NCI-H1436 (cell line): ENCODE measurements at places on chromosomes 5 and 9.

DNA sequence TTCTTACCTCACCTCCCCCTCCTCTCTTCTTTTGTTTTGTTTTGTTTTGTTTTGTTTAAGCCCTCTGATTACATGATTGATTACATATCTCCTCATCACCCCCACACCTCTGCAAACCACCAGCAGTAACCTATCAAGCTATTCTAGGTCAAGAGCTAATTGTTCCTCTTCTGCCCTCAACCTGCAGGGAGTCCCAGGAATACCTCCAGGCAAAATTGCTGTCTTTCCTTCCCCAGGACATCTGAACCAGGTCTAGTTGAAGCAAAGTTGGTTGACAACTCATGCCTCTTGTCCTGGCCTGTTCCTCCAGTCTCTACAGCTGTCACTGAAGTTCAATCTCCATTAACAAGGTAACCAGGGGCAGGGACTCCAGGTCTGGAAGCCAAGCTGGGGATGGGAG lies 80.0 kb upstream of the PTGER4 start:
- DNase-seq = no peak

GRCh38 chr5:134975843-134976242 lies 8.1 kb downstream of the CATSPER3 start:
- no peak for DNase-seq

DNA sequence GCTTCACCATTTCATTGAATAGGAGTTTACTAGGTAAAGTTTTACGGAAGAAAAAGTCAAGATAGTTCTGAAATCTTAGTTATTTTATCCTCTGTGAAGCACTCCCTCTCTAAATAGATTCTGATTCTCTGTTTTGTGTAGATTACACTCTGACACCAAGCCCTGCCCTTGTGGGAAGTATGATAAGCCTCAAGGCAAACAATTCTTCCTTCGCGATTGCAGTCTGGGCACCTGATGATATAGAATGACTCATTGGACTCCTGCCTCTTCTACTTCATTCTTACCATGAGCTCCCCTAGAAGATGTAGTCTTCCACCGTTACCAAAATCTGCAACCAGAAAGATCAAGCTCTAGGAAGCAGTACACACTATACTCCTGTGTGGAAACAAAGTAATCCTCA lies 626.9 kb upstream of the PTGER4 start:
- no peak for DNase-seq

DNA sequence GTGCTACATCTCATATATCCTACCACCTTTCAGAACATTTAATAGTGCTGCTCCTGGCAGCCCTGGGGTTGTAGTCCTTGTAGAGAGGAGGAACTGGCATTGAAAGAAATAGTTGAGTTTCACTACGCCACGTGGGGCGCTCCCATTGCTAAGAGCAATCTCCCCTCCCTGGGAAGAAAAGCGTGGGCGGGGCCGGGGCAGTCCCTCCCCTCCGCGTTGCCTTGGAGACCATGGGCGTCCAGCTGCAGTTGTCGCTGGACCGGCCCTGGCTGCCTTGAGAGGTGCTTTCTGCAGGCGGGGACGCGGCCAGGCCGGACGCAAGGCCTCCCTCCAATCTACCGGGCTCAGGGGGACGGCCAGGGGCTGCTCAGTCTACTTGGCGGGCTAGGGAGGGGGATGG lies 368 bp upstream of the CCDC180 start:
- DNase-seq = no peak

DNA sequence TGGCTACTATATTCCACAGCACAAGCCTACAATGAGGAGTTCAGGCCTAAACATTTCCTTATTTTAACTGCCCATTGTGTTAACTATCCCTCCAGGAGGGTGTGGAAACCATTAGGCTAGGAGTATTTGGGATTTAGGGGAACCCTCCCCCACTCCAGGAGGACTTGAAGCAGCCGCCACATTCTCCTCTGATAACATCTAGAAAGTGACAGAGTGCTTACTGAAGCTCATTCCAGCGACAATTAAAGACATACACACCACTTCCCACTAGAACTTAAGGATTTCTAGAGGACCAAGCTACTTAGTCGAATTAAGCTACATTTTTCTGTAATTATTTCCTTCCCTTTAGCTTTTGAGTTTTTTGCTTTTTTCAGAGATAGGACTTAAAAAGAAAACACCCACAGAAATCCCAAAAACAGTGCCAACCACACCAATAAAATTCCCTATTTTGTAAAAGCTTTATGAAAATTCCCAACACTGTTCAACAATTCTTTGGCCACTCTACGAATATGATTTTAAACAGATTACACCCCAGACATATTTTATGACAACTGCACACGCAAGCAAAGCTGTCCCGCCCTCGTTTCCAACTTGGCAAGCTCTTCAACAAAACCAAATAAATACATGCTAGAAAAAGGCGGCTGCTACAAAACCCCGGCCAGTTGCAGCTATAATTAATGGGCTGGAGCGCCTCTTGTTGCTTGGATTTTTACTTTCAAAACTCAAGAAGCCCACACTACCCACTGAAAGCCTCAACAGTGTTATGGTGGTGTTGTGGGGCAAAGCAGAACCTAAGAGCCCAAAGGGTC lies 4.5 kb downstream of the ROR2 start:
- no peak for DNase-seq

GRCh38 chr9:107213561-107214028 lies 69.5 kb upstream of the RAD23B start:
- no peak for DNase-seq

GRCh38 chr5:173075137-173075843 lies 19.1 kb downstream of the CREBRF start:
- no peak for DNase-seq

DNA sequence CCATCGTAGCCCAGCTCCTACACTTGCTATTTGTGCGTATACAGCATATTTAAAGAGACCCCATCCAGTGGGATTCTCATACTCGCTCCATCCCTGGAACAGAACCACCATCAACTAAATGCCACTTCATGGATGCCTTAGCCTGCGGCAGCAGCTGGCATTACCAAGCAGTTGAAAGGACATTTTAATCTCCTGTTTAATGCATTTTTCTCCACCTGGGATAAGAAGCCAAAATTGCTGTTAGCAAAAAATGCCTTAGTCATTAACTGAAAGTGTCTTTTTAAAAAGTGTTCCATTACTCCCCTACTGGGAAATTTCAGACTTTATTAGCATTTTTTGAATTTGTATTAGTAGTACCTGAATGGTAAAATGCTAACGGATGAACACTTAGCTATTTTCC lies 662.6 kb upstream of the MEF2C start:
- no peak for DNase-seq

GRCh38 chr9:138022756-138023393 lies 145.3 kb downstream of the CACNA1B start:
- DNase-seq = peak; percentile 63

DNA sequence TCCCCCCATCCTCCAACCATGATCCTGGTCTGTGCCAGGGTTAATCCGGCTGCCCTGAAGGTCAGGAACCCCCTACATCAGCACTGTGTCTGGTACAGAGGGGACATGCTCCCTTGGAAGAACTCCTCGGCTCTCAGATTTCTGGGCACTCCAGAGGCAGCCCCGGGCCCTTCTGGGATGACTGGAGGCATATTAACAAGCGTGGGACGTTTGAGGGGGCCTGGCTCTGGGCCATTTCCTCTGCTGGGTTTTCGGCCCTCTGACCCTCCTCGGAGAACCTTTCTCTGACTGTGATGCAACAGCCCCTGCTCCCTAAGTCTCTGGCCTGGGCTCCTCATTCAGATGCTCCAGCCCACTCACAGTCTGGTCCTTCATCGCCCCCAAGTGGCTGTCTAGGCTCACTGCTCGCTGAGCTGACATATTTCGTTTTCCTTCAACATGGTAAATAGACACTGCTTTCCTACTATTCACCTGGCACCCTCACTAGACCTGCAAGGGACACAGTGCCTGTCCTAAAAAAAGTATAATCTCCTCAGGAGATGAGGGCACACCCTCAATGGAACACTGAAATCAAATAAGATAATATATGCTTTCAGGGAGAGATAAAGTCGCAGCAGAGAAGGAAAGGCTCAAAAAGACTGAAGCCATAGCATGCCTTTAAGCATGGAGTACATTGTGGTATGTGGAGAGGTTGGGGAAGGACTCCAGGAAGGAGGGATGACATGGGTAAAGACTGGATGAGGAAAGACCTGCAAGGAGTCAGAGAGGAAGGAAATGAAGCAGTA lies 404.7 kb upstream of the TRPC7 start:
- peak; percentile 39 for DNase-seq

DNA sequence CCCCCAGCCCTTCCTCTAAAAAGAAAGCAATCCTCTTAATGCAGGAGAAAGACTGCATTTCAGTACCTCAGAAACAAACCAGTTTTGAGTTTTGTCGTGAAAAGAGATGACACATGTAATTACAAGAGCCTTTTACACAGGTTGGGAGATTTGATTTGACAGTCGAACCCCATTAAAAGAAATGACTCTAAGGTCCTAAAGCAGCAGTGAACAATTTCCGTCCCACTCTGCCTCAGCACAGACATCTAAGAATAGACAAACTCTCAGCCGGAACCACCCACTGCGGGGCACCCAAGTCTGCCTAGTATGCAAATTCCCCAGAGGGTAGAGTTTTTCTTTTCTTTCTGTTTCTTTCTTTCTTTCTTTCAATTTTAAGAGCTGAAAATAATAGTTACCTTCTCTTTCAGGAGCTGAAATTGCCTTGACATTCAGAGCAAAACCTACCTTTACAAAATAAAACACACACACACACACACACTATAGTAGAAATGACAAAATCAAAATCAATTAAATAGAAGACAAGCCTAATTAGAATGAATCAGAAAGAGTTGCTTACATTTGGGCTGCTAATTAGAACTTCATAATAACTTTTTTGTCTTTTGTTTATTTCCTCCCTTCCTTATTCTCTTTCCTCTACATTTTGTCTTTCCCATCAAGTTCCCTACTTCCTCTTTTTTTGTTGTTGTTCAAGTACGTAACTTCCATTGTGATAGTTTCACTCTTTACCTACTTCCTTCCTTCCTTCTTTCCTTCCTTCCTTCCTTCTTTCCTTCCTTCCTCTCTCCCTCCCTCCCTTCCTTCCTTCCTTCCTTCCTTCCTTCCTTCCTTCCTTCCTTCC lies 65.1 kb downstream of the BASP1 start:
- no peak for DNase-seq

DNA sequence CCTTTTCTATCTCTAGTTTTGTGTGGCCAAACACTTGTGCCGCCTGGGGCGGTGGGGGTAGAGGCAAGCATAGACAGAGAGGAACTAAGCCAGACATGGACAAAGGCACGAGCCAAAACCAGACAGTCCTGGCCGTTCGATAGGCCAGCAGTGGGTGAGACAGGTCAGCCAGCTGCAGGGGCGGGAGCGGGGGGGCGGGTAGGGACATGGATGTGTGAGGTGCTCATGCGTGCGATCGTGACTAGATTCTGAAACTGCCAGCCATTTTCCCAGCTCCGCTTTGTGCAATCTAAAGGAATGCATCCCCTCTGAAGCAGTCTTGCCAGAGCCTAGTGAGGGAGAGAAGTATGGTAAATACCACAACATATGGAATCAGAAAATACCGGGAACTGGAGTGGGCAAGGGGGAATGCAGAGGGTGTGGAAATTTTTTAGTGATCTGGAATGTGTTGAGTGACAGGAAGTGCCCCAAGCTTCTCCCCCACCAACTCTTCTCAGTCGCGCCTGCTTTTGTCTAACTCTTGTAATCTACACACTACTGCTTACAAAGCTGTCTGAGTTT lies 111.9 kb downstream of the NR6A1 start:
- no peak for DNase-seq

DNA sequence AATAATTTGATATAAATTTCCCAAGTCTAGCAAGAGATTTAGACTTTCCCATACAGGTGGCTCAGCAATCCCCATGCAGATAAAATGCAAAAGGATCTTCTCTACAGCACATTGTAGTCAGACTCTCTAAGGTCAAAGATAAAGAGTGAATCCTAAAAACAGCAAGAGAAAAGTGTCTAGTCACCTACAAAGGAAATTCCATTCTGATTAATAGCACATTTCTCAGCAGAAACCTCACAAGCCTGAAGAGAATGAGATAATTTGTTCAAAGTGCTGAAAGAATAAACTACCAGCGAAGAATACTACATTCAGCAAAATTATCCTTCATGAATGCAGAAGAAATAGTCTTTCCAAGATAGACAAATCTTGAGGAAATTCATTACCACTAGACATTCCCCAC lies 493.3 kb downstream of the PRELID2 start:
- DNase-seq = no peak

- no peak for DNase-seq
These were observed 42.6 kb downstream of the ANKRD55 start for GRCh38 chr5:56190497-56190896.

- DNase-seq = no peak
These were observed 22.7 kb upstream of the ENHO start for GRCh38 chr9:34545497-34545896.

- peak; percentile 38 for DNase-seq
These were observed 469.4 kb downstream of the CDK5RAP2 start for GRCh38 chr9:120110520-120110919.

GRCh38 chr9:126309427-126310189 lies 17.0 kb upstream of the MVB12B start:
- peak; percentile 6 for DNase-seq

DNA sequence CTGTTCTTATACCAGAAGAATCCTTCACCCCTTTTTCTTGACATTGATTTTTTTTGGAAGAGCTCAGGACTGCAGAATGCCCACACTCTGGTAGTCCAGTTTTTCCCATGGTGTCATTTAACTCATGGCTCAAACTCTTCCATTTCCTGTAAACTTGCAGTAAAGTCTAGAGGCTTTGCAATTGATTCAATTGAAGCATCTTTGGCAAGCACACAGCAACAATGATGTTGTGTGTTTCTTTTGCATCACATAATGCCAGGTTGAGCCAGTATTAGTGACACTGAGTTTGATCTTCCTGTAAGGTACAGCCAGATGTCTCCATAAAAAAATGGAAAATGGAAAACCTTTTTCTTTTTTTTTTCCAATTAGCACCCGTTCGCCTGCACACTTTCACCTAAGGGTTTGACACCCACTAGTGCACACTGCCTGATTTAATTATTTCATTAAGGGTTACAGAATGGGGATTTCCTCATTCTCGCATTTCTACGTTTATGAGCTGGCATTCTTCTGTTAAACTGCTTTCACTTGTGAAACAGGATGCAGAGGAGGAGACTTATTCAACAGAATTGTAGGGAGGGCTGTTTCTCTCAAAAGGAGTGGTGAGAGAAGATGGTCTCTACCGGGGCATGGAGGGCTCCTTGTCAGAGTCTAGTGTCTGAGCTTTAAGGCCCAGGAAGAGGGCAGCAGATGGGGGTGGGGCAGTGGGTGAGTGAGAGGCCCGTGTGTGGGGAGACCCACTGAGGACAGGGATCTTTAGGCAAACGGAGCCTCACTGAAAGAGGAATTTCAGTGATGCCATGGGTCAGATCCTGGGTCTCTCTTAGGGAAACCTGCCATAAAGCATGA lies 2.2 kb upstream of the S1PR3 start:
- DNase-seq = no peak

DNA sequence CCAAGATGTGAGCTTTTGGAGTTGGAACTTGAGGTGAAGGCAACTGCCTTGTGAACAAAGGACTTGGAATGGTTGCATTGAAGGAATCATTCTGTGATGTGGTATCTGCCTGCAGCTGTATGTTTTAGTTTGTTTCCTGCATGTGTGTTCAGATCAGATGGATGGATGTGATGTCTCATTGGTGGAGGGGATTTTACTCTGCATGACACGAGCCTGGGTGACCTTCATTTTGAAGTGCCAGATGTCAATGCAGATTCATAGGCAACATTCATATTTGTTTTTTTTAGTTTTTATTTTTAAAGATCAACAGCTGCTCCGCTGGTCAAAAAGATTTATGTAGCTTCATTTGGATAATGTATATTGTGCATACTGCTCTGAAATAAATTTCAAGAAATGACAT lies 13.5 kb downstream of the FBXL7 start:
- no peak for DNase-seq
